CD4-positive, alpha-beta T cell treated with Interleukin-15 for 4 hours (primary cell): ENCODE measurements at places on chromosomes 5 and 9.

- no peak for DNase-seq
Observed at GRCh38 chr5:13350767-13351166, 593.7 kb downstream of the DNAH5 start.

DNA sequence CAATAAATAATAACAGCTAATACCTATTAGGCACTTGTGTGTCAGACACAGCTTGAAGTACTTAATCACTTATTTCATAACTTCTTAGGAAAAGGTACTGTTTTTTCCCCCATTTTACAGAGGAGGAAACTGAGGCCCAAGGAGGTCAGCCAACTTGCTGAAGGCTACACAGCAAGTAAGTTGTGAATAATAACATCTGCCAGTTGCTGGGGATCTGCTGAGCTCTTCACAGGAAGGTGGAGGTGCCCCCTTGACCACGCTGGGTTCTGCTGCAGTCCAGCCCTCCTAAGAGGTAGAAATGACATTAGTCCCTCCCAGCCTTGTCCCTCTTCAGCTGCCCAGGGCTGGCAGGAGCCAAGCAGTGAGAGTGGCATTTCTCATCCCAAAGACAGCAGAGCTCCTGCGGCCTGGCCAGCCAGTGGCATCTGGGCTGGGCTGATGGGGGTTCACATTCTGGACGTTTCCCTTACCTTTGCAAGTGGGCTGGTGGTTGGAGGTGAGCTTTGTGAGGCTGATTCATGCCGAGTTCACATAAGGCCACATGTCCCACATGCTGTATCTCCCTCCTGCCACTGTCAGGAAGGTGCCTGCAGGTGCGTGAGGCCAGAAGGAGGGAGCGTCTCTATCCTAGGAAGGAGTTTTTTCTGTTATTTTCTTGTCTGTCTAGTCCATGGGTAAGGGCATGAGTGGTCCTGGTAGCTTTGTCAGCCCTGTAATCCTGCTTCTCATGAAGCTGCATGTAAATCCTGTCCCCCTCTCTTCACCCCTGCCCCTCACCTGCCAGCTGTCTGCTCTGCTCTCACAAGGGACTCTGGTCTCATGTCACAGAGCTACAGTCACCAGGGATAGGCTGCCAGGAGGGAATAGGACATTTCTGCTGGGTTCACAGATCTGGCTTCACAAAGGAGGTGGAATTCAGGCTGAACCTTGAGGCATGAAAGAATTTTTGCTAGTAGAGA, 171.7 kb downstream of the MACROH2A1 start:
- no peak for DNase-seq

- no peak for DNase-seq
Observed at GRCh38 chr5:141916522-141916921, 7.1 kb upstream of the DELE1 start.

GRCh38 chr9:76521906-76522305, 62.9 kb downstream of the GCNT1 start:
- DNase-seq = no peak

- DNase-seq = no peak
Observed at GRCh38 chr5:88518131-88519016, 249.7 kb upstream of the TMEM161B start.

DNA sequence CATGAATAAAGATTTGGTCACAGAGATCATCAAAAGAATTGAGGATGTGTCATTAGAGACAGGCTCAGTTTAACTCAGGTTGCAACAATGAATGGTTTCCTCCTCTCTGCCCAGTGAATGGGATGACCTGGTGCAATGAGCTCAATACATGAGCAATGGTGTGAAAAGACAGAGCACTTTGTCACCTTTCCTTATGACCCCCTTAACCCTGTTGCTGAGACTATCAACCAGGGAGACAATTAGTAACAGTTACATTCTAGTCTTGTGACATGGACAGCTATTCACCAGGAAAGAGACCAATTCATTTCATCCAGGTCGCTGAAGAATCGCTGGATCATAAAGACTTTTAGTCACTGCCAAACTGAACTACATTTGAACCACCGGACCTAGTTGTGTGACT, 19.9 kb upstream of the CDH6 start:
- DNase-seq = no peak

DNA sequence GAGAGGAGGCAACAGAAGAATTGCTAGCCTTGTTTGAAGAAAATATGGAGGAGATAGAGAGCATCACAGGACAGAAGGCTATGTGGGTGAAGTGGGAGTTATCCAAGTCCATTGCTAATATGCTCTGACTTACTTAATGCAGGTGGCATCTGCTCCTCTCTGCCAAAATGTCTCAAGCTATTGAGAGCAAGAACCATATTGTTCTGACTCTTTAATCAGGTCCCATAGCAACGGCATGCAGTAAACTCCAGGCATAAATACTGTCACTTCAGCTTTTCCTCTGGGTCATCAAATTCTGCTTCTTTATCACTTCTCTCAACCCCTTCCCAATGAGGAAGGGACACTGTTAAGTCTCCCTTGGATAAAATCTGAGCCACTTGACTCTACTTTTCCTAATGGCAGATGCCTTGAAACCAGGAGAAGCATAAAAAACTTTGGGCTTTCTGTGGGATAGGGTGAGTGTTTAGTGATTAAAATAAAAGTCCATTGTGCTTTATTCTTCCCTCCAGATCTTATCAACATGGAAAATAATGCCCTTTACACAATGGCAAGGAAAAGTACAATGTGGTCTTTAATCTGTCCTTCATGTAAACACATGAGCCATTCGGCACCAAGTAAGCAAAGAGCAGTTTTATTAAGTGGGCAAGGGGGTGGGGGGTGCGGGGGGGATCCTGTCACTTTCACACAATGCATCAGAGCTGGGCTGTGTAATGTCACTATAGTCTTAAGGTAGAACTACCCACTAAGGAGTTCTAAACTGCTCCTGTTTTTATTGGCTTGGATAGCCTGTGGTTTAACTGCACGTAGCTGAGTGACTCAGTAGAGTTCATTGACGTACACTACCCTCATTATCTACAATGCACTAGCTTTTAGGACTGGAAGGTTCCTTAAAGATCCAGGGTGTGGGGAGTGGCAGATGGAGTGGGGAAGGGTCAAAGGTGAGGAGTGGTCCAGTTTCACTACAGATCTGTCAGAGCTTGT, 71.0 kb upstream of the TARS1 start:
- DNase-seq = no peak

- DNase-seq = no peak
Observed at GRCh38 chr5:143653256-143653655, 158.7 kb upstream of the HMHB1 start.
